ENCODE measurements at places on chromosomes 1 and 21.
A peak's percentile ranks its signal among the peaks of the same experiment; 100 is the strongest.

DNA sequence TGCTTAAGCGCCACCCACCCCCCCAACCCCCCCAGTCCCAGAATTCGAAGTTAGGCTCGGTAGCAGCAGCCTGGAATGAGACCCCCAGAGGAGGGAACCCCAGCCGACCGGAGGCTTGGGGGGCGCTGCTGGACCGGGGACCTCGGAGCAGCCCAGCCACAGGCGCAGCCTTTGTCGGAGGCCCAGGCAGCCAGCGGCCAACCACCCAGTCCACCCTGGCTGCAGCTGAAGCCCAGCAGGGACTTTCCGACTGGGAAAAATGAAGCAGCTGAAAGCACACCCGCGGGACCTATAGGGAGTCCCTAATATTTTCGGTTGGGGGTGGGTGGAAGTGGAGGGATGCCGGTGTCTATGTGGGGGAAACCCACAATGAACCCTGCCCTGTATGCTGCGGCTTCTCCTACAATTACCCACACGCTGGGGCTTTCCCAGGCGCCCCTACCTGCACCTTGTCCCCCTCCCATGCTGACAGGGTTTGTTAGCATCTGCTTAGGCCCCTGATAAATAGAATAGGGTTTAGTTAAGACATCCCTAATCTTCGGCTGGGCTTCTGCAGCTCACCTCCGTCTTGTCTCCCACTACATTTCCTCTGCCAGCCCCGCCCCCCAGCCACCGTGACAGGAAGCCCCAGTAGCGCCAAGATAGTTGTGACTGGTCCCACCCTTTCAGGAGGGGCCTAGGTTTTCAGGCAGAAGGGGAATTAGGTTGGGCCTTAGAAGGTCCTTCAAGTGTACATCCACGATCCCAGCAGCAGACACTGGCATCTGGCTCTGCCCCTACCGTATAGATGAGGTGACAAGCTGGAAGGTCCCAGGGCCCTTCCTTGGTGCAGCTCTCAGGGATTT lies 838 bp downstream of the CCDC28B start:
- DNase-seq = peak; percentile 89

DNA sequence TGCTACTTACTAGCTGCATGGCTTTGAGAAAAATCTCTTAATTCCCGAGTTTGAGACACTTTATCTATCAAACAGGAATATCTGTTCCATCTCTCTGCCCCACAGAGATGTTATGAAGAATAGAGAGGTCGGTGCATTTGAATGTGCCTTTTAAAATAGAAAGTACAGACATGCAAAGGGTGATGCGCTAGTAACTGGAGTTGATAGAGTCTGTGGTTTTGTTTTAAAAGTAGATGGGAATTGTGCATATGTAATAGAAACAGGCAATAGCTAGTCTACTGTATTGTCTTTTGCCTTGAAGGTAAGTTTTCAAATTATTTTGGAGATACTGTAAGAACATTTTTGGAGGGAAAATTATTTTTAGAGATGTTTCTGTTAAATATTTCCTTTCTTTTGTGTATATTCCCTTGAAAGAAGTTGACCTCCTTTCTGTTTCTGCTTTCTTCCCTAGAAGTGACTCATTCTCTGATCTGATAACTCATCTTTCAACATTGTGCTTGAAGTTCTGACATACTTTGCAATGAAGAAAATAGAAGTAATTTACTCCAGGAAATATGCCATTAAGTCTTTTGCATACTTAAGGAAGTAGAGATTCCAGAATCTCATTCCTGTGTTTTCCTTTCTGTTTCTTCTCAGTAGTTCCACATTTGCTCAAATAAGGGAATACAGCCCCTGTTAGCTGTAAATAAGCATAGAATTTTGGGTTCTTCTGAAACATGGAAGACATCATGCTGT lies 151.6 kb downstream of the SDCCAG8 start:
- no peak for DNase-seq

DNA sequence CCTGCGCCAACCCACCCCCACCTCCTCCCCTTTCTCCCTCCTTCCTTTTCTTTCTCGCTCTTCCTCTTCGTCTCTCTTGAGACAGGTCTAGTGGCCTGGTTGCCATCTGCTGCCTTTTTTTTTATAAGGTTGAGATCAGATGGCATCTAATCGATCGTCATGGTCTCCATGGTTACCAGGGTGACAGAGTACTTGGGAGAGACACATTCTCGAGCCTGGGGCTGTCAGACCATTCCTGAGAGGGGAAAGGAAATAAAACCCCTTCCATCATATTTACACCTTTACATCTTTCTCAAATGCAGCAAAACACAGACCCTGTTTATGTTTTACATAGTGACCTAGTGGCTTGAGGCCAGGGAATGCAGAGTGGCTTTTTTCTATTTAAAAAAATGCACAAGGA lies 53.5 kb upstream of the SLC22A15 start:
- DNase-seq = no peak

DNA sequence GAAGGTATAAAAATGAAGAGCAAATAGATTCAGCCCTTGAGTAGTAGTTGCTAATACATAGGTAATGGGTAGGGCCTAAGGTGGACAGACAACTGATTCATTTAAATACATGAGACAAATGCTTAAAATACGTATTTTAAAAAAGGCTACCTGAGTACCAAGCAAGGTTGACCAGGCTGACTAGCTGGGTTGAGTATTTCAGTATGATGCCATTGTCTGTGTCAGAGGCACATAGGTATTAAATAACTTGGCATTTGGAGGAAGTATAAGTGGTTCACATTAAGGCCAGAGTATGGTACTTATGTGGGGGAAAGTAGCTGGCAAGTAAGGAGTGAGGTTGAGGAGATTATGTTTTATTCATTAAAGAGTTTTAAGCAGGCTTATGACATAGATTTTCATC lies 19.4 kb downstream of the NEK7 start:
- DNase-seq = no peak

GRCh38 chr1:99004861-99005442 lies at the start of gene PLPPR5:
TSS of gene PLPPR5 (minus strand) at chr1:99004861. CDS start at chr1:99004671, 190 bp downstream.
- peak; percentile 16 for DNase-seq

DNA sequence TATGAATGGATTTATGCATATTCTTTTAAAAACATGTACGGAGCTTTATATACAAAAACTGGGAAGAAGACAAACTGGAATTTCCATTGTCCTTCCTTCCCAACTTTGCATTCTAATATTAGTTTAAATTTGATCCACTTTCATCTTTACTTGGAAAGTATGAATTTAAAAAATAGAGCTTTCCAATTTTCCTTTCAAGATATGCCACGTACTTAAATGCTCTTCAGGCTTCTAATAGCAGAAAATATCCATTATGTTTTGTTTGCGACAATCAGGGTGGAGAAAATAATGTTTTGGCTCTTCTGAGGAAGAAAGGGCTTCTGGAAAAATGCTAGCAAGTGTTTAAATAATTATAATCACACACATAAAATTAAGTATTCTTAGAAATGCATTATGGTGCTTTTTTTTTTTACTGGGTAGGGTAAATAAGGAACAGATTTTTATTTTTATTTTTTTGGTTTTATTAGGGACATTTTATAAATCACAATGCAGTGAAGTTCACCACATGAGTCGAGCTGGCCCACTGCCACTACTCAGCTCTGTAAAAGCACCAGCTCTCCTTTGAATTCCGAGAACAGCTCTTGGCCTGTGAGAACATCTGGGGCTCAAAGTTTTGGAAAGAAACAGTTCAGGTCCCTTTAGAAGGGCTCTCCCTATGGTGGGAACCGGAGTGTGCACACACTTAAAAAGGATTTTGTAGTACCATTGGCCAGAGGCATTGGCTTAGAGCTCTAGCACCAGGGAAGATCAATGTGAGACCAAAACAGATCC lies 287.4 kb upstream of the LYPLAL1 start:
- no peak for DNase-seq

GRCh38 chr1:22789356-22789994 lies 78.8 kb downstream of the EPHB2 start:
- DNase-seq = no peak

GRCh38 chr21:34912022-34912945 lies 136.8 kb downstream of the RUNX1 start:
- no peak for DNase-seq

DNA sequence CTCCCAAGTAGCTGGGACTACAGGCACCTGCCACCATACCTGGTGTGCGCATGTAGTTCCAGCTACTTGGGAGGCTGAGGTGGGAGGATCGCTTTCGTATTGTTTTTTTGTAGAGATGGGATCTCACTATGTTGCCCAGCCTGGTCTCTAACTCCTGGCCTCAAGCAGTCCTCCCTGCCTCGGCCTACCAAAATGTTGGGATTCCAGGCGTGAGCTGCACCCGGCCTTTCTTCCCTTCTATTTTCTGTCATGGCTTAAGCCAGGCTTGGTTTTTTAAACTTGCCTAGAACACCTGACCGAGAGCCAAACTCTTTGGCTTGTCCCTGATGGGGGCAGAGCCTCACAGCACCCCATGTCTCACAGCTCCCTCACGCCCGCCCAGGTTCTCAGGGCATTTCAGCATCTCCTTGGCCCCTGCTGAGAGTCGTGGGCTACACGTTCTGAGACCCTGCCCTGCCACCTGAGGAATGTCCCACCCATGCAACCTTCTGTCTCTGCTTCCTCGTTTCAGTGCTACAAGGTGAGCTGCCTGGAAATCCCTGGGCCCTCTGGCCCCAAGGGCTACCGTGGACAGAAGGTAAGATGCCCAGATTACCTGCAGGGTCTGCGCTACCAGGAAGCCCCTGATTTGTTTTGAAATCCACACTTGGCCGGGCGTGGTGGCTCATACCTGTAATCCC lies 15.7 kb downstream of the COL6A2 start:
- DNase-seq = no peak

- no peak for DNase-seq
Observed at GRCh38 chr1:107479865-107480350, 339.1 kb downstream of the NTNG1 start.
